ENCODE measurements at places on chromosomes 6 and 20.

- DNase-seq, result no peak
Observed at GRCh38 chr20:31620246-31620645, 15.2 kb downstream of the ID1 start.

GRCh38 chr6:138531387-138531786 is 32.1 kb upstream of the NHSL1 start:
- DNase-seq, result no peak

DNA sequence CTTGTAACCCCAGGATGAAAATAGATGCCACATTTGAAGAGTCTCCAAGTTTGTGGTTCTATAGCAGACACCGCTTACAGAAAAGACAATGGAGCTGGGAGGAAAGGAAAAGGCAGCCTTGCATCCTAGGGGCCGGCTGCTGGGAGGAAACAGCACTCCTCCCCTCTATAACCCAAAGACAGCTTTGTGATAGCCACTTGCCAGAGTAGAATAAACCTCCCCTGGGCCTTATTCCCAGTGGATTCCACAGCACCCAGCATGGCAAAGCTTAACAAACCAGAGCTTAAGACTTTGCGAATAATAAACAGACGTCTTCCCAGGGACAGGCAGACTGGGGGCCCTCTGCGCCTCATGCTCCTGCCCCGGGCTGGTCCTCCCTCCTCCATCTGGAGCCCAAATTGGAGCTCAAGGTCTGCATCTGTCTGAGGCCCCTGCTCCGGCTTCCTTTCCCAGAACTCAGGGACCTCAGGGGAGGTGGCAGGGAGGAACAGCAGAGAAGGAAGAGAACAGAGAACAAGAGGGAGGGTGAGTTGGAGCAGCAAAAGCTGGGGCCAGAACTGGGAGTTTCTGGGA is 8.8 kb upstream of the TAF8 start:
- DNase-seq, result no peak

GRCh38 chr20:9203081-9203447 is 134.2 kb downstream of the PLCB4 start:
- DNase-seq, result no peak

GRCh38 chr6:74715355-74716085 is 490.3 kb downstream of the COL12A1 start:
- no peak for DNase-seq

DNA sequence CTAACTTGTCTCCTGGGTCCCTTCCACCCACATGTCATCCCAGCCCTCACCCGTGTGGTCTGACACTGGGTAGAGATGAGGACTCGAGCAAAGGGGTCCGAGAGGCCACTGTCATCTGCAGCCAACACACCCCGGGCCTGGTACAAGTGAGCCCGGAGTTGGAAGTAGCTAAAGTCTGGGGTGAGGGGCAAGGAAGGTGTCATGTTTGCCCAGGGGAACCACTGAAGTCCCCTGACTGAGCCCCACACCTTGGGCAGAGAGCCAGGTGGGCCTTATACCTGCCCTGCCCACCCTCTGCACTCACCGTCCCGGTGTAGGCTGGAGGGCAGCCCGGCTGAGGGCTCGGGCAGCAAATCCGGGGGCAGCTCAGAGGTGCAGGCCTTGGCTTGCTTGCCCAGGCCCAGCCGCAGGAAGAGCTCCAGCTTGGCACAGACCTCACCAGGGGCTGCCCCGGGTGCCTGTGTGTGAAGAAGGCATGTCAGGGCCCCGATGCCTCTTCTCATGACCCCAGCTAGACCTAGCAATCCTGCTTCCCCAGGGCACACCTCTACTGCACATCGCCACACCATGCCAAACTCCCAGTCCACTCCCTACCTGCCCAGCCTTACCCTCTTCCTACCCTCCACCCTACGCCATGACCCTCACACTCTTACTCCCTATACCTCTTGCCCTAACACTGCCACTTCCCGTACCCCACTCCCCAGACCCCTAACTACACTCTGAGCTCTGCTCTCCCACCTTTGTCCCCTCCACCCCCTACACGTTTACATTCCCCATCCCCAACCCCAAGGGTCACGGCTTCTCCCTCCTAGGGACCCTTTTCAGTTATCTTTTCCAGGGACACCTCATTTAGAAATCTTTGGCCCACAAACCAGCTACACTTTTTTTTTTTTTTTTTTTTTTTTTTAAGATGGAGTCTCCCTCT is 31.7 kb upstream of the SPAG4 start:
- DNase-seq, result no peak

Data from stimulated activated CD8-positive, alpha-beta memory T cell treated with anti-CD3 and anti-CD28 coated beads, Interleukin-4, amount 100 ng/mL, for 1 hour (primary cell).